ENCODE measurements at places on chromosomes 7 and 10.

GRCh38 chr10:114674346-114674745 lies 16.3 kb upstream of the ABLIM1 start:
- no peak for DNase-seq

DNA sequence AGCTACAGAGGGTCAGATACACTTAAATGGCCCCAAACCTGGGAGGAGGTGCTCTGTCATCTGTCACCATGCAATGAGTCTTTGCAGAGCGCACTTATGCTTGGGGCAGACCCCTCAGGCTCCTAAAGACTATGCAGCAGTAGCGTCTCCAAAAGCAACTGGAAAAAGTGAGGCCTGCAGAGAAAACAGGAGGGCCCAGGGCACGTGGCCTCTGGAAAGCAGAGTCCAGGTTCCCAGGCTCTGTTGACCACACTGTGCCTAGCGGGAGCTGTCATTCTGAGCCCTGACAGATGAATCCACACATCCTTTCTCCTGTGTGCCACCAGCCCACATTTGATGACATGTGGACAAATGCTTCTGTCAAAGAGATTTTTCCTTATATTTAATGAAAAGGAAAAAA lies 66.4 kb downstream of the MINDY4 start:
- DNase-seq = no peak

GRCh38 chr7:907158-907980 lies 31.0 kb downstream of the GET4 start:
- DNase-seq = no peak

DNA sequence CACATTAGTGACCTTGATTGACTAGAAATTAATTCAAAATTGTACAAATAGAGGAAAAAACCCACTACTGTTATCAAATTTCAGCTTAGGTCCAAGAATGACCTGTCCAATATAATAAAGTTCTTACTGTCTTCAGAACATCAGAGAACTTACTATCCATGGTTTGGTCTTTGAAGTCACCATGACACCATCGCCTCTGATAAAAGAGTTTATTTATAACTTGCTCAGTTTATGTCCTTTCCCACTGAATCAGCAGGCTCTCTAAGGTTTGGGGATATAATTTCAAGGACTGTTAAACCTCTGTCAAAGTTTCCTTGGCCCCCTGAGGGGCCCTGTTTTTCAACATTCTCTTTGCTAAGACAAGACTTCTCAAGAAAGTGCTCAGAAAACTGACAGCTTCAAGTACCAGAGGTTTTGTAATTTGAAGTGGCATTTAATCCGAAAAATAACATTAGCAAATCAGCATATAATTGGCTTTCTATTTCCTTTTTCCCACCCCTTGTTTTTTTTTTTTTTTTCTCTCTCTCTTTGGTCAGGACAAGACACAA lies 191.7 kb upstream of the FERD3L start:
- DNase-seq = no peak

DNA sequence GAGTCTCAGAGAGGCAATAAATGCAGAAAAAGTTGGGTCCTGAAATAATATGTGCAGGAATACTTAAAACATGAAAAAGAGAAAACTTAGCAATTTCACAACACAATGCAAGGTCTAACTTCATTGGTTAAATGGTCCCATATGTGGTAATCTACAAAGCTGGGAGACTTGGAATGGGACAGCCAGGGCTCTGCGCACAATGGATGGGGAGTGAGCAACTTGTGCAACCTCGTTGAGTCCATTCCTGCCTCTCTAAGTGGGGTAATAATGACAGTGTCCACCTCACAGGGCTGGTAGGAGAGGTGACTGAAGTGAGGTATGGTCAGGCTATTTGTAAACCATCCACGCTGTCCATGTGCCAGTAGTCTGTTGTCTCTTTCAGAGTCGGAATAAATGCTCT lies 11.8 kb upstream of the EMX2 start:
- no peak for DNase-seq

GRCh38 chr7:70619130-70619529 lies 512.8 kb upstream of the GALNT17 start:
- no peak for DNase-seq

GRCh38 chr10:29596826-29597225 lies 37.9 kb downstream of the SVIL start:
- DNase-seq = no peak

- no peak for DNase-seq
These were observed 115.0 kb downstream of the TAF3 start for GRCh38 chr10:7933262-7933661.

- DNase-seq = no peak
These were observed 515.7 kb downstream of the RPS24 start for GRCh38 chr10:78549140-78549935.

GRCh38 chr7:152759949-152760853 lies 649 bp downstream of the ACTR3B start:
- DNase-seq = peak; percentile 4

DNA sequence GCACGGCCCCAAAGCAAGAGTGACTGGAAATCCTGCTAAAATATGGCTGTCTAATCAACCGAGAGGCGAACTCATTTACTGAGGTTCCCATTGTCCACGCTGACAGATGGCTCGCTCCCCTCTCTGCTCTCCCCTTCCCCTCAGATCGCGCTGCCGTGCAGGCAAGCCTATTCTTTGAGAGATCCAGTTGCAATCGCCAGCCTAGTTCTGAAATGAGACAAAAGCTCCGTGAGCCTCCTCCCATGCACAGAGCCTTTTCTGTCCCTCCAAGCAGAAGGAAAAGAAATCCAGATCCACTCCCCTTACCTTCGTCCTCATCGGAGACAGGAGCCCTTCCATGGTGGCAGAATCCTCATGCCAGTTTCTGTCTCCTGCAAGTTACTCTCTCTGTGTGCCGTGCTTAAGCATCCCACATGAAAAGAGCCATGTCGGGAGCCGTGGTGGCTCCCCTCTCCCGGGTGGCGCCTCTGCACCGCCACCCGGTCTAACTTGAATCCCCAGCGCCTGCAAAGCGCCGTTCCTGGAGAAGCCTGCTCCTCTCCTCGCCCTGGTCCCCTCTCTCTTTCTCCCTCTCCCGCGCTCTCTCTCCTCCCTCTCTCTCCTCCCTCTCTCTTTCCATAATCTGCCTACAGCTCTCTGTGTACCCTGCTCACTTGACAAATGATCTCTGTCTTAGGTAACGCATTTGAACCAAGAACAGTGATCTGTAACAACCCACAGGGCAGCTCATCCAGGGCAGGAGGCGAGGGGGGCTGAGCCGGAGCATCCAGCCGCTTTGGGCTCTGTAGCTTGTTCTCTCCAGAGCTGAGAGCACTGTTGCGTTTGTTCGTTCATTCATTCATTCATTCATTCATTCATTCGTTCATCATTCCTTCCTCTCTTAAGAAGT lies 156.8 kb downstream of the FRMD4A start:
- peak; percentile 43 for DNase-seq

- no peak for DNase-seq
These were observed 86.7 kb downstream of the SLIT1 start for GRCh38 chr10:97099089-97099488.
